ENCODE measurements at places on chromosomes 7 and 10.

GRCh38 chr7:26910221-26910620, 45.8 kb upstream of the SKAP2 start:
- DNase-seq, result peak; percentile 92

- no peak for DNase-seq
Observed at GRCh38 chr7:111324228-111324627, 233.3 kb downstream of the LRRN3 start.

DNA sequence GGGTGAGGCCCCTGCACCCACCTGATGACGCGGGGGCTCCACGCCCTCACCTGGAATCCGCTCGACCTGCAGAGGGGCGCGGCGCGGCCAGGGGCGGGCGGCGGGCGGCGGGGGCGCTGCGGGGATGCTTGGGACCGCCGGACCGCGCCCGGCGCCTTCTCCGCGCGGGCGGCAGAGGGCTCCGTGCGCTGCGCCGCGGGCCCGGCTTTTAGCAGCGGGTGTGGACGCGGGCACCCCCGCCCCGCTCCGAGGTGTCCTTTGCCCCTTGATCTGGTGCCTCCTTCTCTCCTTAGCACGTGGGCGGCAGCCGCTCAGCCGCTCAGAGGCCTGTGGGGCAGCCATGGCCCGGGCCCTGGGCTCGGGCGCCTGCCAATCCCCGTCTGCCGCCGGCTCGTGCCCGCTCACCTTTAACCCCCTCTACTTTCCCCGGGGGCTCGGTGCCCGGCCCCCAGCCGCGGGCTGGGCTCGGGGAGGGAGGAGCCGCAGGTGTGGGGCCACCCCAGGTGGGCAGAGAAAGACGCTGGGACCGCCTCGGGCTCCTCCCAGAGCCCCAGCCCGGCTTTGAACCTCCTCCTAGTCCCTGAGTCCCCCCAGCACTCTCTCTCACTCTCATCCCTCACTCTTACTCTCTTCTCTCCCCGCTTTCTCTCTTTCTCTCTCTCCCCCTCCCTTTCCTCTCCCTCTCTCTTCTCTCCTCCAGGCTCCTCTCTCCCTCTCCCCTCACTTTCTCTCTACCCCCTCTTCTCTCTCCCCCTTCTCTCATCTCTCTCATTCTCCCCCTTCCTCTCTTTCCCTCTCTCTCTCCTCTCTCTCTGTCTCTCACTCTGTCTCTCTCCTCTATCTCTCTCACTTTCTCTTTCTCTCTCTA, 19.7 kb upstream of the VPS37D start:
- no peak for DNase-seq

GRCh38 chr7:5237286-5237685, 45.5 kb upstream of the SLC29A4 start:
- DNase-seq, result peak; percentile 15

GRCh38 chr7:75809396-75809795, 4.2 kb downstream of the CCL24 start:
- no peak for DNase-seq

GRCh38 chr10:91150631-91151030, 69.8 kb upstream of the PCGF5 start:
- DNase-seq, result no peak

DNA sequence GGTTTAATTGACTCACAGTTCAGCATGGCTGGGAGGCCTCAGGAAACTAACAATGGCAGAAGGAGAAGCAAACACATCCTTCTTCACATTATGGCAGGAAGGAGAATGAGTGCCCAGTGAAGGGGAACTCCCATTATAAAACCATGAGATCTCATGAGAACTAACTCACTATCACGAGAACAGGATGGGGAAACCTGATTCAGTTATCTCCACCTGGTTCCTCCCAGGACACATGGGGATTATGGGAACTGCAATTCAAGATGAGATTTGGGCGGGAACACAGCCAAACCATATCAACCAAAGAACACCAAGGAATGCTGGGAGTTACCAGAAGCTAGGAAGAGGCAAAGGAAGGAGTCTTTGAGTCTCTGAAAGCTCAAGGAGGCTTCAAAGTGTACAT, 94.3 kb downstream of the IPMK start:
- DNase-seq, result no peak

DNA sequence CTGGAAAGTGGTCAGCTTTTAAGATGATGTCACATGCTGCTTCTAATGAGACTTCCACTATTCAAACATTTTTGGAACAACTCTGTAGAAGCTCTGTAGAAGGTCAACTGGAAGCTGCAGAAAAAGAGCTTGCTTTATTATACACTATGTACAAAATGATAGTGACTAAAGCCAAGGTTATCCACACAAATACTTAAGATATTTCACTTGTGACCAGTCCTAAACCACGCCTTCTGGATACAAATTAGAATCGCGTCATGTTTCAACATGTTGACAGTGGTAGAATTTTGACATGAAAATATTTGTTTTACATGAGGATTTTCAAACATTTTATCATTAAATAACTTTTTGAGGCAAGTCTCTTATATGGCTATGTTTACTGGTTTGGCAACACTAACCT, 499.6 kb upstream of the PHF14 start:
- DNase-seq, result no peak

GRCh38 chr7:55574051-55574717, 1.9 kb upstream of the VOPP1 start:
- peak; percentile 56 for DNase-seq

DNA sequence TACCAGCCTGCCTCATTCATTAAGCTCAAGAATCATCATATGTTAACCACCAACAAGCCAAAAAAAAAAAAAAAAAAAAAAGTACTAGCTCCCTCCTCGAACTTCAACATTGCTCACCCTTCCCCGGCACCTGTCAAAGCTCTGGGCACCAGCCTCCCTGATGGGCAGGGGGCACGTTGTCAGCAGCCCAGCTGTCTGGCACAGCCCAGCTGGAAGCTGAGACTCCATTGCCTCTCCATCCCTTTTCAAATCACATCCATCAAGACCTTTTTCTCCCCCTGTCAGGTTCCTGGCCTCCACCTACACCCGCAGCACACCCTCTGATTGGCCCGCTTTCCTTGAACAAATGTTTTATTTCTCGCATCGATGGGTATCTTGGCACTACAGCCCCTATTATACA, 913.3 kb upstream of the AUTS2 start:
- no peak for DNase-seq

GRCh38 chr10:5895804-5896203, 5.8 kb downstream of the FBH1 start:
- DNase-seq, result no peak

DNA sequence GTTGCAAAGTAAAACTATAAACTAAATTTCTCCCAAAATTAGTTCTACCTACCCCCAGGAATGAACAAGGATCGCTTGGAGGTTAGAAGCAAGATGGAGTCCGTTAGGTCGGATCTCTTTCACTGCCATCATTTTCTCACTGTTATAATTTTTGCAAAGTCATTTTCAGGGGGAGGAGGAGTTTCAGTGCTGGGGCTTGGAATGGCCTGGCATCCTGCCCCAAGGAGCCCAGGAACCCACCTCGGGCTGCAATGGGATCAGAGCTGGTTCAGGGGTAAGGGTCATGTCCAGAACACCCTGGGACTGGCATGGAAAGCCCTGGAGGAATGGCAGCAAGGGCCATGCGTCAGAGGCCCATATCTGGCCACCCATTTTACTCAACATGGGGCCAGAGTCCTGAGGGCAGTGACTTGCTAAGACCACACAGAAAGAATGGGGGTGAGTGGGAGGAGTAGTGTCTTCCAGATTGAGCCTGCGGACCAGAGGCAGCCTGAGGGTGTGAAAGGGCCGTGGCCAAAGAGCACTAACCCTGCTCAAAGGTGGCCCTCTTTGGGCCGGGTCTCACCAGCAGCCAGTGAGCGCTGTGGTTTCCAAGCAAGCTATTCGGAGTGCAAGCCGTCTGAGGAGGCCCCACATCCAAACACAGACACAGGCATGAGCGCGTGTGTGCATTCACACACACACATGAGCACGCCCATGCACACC, 31.8 kb downstream of the GPRIN2 start:
- DNase-seq, result peak; percentile 92

DNA sequence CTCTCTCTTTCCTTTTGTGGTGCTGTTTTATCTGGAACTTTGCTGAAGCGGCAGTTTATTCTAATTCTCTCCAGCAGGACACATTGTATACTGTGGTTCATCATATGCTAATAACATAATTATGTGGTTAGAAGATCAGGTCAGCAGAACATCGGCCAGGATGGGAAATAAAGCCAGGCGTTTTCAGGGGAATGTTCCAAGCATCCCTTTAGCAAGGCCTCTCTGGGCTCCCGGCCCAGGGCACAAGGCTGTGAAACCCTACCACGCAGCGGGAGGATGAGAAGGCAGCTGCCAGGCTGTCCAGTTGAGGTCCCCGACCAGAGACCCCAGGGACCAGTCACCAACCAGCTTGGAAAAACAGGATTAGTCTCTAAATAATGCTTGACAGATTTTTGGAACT, 112.2 kb upstream of the GALNT17 start:
- no peak for DNase-seq

GRCh38 chr7:45107356-45107755, 4.1 kb downstream of the TBRG4 start:
- DNase-seq, result no peak

GRCh38 chr7:1245524-1246050, 12.9 kb downstream of the UNCX start:
- no peak for DNase-seq

DNA sequence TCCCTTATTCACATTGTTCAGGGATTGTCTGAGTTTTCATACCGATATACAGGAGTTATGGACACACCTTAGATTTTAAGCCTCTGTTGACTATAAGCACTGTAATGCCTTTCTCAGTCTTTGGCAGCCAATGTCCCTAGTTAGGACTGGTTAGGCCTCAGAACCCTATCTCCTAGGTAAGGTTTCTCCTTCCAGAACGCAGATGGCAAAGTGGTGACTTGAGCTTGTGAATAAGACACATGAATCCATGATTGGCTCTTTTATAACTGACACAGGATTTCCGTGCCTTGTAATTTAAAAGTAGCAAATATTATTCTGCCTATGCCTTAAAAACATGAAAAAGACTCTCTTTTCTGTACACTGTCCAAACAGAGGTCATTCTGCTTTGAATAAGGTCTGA, 12.5 kb upstream of the RNF148 start:
- DNase-seq, result no peak

- DNase-seq, result no peak
Observed at GRCh38 chr10:85231534-85232270, 903.3 kb downstream of the CCSER2 start.

DNA sequence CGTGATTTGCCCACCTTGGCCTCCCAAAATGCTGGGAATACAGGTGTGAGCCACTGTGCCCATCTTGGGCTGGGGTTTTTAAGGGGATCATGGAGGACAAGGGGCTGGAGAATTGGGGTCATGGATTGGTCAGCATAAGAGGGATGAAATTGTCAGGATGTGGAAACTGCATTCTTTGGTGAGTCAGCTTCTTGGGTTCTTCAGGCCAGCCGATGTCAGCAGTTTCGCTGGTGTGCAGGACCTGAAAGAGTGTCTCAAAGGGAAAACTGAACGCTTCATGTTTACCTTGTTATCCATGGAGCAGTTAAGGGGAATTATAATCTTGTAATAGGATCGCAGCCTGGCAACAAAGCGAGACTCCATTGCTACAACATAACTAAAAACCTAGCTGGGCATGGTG, 13.0 kb downstream of the GALNT17 start:
- DNase-seq, result no peak

DNA sequence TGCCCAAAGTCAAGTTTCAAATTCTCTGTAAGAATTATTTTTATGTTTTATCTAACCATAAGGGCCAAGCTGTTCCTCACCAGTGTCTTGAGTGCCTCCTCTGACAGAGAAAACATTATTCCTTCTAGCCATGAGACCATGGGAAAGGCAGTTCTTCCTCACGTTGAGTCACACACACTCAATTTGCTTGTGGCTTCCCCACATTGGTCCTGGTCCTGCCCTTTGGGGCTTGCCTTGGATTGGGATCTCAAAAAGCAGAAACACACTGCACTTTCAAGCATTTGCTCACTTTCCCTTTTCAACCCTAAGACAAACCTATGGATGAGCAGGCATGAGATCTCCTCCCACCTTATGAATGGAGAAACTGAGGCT, 248.3 kb upstream of the IGFBP3 start:
- DNase-seq, result no peak

GRCh38 chr7:101563943-101564777, 64.9 kb downstream of the MYL10 start:
- DNase-seq, result no peak

- peak; percentile 45 for DNase-seq
Observed at GRCh38 chr10:97538411-97538810, 34.2 kb upstream of the ANKRD2 start.

- peak; percentile 40 for DNase-seq
Observed at GRCh38 chr10:100303724-100304319, 17.3 kb upstream of the BLOC1S2 start.

DNA sequence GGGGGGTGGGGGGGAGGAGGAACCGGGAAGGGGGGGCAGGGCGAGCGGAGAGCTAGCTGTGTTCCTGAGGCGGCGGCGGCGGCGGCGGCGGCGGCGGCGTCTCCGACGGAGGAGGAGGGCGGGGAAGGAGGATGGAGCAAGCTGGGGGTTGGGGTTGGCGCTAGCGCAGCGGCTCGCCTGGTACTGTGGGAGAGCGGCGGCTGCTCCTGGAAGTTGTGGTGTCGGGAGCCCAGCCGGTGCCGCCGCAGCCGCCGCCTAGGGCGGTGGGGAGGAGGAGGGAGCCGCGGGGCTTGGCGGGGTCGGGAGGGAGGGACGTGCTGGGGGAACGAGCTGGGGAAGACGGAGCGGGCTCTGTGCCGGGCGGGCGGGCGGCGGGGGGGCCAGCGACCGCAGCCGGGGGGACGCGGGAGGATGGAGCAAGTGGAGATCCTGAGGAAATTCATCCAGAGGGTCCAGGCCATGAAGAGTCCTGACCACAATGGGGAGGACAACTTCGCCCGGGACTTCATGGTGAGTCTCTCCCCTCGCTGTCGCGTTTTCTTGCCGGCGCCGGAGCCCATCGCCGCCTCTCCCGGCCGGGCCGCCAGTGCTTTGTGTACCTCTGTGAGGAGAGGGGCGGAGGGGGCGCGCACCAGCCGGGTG, at the start of gene PTPN12:
Gene PTPN12, plus strand, starts transcription at position 160 of the 642 bp plus-strand sequence. Its CDS starts 252 bp downstream, at position 412.
- DNase-seq, result no peak

DNA sequence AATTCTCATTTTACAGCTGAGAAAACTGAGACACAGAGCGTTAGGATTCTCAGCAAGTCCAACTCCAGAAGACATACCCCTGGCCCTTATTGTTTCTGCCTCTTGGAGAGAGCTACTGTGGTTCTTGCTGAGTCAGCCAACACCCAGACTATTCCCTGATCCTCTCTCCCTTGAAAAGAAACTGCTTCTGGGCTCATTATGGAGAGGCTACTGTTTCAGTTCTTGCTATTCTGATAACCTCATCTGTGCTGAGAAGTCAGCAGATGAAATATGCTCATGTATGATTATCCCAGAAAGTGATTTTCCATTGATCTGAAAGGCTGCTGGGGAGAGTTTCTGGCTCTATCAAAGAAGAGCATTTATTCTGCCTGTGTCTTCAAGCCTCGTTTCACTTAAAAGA, 455.6 kb upstream of the COBL start:
- DNase-seq, result no peak

- no peak for DNase-seq
Observed at GRCh38 chr7:151843181-151843580, 33.7 kb downstream of the PRKAG2 start.
